D341Med (cell line): ENCODE measurements at places on chromosomes 5 and 9.

DNA sequence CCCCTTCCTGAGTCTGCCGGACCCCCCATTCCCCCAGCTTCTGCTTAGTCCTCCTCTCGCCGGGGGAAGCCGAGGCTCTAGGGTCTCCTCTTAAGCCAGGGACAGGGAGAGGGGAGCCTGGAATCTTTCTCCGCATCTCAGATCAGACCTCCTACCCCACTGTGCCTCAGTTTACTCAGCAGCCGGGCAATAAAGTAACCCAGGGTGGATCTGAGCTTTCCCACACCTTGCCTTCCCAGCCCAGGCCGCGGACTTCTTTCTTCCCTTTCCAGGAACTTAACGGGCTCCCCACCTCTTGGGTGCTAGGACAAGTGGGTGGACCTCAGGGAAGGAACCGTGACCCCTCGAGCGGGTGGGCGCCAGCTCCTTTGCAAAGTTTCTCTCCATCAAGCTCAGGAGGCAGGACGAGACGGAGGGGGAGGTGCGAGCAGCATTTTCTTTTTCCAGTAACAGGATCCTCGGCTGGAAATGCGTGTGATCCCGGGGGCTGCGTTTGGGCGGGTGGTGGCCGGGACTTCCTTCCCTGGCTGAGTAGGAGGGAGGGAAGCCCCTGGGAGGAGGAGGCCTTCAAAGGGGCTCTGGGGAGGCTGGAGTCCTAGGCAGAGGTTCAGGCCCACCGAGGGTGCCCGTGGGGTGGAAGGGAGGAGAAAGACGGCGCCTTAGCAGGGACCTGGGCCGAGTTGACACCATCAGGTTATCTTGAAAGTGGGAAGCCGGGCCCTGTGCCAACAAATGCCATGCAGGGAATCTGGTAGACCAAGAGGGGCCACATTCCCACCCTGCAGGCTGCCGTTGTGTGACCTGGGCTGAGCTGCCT, 795 bp downstream of the DAB2IP start:
- no peak for DNase-seq

- DNase-seq, result no peak
Measured at GRCh38 chr5:179803651-179804554, 2.8 kb downstream of the MGAT4B start.

DNA sequence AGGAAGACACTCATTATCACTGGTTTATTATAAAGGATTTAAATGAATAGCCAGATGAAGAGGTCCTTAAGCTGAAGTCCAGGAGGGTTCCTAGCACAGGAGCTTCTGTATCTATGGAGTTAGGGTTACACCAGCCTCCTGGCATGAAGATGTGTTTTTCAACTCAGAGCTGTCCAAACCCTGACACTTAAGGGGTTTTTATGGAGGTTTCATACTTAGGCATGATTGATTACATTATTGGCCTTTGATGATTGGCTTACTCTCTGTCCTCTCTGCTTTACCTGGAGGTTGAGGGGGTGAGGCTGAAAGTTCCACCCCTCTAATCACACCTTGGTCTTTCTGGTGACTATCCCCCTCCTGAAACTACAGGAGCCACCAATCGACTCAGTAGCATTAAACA, 84.9 kb upstream of the ZNF169 start:
- DNase-seq, result no peak

GRCh38 chr5:157574456-157575380, 857 bp downstream of the ADAM19 start:
- DNase-seq, result peak; percentile 69

DNA sequence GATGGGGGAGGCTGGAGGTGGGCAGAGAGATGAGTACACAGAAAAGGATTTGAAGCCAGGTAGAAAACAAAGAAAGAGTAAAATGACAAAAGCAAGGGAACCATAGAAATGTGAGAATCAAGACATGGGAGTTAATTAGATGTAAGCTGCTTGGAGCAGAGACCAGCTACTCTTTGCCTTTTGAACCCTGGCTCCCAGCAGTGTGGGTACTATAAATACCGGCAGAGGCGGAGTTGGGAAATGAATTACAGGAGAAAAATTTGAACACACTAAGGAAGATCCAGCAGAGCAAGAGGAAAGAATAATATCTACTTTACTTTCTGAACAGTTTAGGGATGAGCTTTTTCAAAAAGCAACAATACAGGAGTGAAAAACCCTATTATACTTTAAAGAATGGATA, 36.5 kb downstream of the KIF24 start:
- no peak for DNase-seq

DNA sequence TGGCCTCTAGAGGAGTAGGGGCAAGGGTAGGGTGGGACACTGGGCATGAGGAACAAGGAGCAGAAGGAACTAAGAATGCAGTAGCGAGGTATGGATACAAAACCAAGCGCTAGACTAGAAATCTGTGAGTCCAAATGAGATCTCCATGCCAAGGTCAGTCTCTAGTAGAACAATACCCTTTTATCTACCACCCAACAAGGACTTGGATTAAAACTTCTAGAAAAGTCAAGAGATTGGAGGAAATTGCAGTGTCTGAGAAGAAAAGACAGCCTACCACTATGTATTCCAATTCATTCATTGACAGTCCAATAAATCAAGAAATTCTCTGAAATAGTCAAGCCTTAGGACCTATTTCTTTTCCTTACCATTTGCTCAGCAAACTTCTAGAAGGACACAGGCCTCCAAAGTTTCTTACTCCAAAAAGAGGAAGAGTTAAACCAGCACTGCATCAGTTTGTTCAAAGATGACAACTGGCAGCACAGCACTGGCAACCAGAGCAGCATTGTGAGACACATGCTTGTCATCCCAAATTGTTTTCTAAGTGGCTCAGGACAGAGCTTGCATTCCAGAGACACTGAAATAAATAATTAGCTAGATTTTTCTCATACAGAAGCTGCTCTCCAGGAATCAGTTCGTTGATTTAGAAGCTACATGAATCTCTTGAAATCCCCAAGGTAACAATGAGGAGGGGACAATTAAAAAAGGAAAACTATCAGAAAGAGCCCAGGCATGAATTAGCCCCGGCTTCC, 22.6 kb downstream of the ABCA1 start:
- DNase-seq, result no peak

DNA sequence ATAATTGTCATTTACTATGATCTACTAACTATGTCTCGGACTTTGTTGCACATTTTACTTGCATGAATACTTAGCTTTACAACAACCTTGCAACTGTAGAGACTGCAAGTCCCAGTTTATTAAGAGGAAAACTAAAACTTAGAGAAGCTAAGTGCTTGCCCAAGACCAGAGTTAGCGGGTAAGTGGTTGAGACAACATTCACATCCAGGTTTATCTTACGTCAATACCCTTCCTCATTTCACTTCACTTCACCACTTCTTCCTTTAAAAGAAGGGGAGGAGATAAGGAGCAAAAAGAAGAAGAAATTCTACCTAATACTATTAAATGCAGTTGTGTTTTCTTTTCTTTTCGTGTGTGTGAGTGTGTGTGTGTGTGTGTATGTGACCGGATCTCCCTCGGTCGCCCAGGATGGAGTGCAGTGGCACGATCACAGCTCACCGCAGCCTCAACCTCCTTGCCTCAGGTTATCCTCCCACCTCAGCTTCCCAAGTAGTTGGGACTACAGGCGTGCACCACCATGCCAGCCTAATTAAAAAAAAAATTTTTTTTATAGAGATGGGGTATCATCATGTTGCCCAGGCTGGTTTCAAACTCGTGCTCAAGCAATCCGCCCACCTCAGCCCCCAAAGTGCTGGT, 37.4 kb downstream of the MEGF9 start:
- DNase-seq, result no peak

- no peak for DNase-seq
Measured at GRCh38 chr5:124599028-124599973, 147.1 kb downstream of the ZNF608 start.

DNA sequence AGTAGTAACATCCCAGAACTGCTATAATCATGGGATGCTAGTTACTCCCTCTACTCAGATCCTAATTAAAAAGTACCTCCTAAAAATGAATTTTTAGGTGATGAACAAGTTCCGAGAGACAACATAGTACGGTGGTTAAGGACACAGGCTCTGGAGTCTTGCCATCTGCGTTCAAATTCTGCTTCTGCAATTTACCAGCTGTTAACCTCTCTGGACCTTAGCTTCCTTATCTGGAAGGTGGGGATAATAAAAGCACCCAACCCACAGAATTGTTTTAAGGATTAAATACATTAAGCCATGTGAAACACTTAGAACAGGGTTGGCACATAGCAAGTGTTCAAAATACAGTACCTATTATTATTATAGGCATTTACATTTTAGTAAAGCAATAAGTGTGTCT, 77.5 kb upstream of the XPA start:
- DNase-seq, result no peak

GRCh38 chr9:27714388-27714787, 141.1 kb upstream of the C9orf72 start:
- DNase-seq, result peak; percentile 45

GRCh38 chr5:150672237-150672883, 11.3 kb downstream of the MYOZ3 start:
- DNase-seq, result no peak
